ENCODE measurements at places on chromosomes 1 and 21.
A peak's percentile ranks its signal among the peaks of the same experiment; 100 is the strongest.

DNA sequence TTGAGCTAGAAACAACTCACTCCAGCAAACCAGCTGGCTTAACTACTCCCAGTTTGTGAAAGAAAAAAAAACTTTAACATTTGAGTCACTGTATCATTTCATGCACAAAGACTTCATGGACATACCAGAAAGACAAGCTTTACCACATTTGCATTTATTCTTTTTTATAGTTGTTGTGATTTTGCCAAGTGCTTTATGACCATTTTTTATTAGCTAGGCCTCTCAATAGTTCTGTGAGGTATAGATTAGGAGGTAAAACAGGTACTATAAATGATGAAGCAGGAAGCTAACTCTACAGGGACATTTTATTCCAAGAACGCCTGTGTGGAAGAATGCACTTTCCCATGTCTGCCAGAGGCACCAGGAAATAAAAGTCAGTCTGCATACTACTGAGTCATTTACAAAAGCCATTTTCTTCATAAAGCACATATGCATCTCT is 8.2 kb upstream of the DENND1B start:
- peak; percentile 75 for DNase-seq

DNA sequence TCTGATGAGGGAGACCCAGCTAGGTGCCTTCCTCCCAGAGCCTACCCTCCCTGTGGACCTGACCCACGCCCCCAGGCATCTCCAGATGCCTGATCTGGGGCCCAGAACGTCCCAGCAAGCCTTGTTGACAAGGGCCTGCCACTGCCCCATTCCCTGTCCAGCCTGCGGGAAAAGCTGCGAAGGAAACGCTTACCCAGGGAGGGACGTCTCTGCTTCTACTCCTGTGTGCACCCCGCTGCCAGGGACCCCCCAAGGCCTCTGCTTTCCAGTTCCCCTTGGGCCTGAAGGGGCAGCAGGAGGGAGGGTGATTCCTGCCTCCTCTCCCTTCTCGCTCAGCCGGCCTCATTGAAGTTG is 11.6 kb upstream of the CLSTN1 start:
- no peak for DNase-seq

DNA sequence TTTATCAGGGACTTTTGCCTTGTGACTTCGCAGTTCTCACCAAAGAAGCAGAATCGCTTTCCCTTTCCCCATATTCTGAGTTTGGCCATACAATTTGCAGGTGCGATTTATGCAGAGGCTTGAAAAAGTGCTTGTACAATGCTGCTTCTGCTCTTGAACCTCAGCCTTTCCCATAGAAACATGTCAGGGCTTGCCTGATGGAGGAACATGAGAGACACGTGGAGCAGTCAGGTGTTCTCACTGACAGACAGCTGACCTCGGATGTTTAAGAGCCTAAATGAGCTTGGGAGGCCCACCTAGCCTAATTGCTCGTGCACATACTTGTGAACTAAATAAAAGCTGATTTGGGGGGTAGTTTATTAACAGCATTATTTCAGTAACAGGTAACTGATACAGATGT is 290.0 kb downstream of the S1PR1 start:
- no peak for DNase-seq

DNA sequence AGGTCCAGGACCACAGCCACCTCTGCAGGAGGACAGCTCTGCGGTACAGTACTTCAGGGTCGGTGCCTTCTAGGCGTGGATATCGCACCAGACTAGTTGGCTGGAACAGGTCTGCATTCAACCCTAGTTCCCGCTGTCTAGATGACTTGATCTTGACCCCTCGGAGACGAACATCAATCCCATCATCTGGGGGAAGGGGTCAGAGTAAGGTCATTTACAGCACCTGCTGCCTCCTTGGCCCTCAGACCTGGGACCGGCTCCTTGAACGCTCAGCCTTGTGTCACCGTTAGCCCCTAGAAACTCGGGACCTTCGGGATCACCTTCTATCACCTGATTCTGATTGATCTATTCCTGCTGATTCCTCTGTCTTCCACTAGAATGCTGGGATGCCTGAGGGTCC is 2.6 kb downstream of the HECTD3 start:
- DNase-seq = no peak

DNA sequence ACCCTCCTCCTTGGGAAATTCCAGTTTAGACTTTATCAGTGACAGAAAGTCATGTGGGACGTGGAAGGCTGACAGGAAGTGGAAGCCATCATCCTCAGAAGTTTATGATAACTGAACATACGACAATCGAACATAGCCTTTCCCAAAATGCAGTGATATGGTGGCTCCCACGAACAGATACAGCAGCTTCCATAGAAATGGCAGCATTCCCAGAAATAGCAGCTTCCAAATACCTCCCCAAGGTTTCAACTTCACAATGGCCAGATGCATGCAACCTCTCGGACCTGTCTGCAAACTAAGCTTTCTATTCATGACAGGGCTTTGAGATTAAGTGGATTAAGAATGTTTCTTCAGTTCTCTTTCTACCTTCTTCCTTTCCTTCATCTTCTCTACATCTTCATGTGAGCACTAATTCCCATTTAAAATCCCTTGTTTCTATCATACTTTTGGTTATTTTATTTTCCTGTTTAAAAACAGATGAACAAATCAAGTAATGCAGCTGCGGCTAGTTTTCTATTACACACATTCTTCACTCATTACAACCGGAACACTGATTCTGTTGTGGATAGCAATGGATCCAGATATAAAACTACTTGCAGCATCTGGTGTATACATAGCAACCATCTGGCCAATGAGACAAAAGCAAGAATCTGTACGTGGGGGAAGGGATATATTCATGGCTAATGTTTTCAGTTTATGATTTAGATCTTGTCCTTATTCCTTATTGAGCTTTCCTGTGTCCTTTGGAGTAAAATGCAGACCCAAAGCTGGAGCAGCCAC is 304.8 kb downstream of the BRINP3 start:
- peak; percentile 65 for DNase-seq

DNA sequence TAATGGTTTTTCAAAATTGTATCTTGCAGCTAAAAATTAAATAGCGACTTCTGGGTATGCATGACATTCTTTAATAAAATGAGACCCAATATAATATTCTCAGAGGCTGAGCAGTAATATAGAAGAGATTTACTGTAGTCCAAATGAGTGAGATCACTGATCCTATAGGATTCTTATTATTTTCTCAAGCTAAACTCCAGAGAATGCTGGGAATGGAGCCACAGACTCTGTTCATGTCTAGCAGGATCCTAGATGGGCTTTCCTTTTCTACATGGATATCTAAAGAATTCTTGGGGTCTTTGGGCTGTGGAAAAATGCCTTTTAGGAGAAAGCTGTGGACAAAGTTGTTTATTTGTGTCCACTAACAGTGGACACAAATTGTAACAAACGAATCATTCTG is 150.7 kb upstream of the ZNF644 start:
- no peak for DNase-seq
